ENCODE measurements at places on chromosomes 12 and 14.

GRCh38 chr14:32027255-32027939 is 49.7 kb upstream of the ARHGAP5 start:
- DNase-seq = no peak

DNA sequence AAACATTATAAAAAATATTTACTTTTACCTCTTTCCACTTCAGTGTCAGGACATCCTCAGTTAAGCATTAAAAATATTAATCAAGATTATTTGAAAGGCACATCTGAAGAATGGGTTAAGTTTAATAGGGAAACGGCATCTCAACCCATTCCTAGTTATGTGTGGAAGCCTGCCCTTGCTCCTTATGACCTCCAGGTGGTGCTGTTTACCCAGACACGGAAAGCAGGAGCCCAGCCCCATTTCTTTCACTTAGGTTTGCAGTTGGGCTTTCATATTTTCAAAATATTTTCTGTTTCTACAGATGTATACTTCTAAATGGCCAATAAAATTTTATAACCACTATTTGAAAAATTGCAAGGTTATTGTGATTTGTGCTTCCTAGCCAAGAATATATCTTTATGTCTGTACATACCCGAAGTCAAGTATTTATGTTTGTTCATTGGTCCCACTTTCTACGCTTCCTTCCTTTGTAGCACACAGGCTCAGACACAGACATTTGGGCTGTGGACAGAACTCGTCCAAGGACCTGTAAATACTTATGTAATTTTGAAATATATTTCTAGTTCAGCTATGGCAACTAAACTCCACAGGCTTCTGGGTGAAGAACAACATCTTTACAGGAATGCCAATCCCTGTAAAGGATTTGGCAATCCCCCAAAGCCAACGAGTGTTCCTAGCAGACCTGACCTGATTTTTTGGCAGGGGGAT is 247.1 kb downstream of the AKAP6 start:
- DNase-seq = no peak

DNA sequence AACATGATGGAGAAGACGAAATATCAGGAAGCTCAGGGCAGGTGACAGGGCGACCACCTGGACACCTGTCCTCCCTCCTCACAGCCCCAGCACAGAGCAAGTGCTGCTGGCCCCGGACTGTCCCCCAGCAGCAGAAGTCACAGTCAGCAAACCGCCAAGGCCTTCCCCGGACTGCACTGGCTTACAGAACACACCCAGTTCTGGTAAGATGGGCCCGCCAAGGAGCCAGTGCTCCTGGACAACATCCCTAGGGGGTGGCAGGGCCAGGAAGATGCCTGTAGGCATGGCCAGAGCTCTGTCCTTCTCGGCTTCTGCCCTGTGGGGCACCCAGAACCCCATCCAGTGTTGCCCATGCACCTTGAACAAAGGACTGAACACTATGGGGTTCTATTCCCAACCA is 77.9 kb downstream of the BCL11B start:
- DNase-seq = no peak

DNA sequence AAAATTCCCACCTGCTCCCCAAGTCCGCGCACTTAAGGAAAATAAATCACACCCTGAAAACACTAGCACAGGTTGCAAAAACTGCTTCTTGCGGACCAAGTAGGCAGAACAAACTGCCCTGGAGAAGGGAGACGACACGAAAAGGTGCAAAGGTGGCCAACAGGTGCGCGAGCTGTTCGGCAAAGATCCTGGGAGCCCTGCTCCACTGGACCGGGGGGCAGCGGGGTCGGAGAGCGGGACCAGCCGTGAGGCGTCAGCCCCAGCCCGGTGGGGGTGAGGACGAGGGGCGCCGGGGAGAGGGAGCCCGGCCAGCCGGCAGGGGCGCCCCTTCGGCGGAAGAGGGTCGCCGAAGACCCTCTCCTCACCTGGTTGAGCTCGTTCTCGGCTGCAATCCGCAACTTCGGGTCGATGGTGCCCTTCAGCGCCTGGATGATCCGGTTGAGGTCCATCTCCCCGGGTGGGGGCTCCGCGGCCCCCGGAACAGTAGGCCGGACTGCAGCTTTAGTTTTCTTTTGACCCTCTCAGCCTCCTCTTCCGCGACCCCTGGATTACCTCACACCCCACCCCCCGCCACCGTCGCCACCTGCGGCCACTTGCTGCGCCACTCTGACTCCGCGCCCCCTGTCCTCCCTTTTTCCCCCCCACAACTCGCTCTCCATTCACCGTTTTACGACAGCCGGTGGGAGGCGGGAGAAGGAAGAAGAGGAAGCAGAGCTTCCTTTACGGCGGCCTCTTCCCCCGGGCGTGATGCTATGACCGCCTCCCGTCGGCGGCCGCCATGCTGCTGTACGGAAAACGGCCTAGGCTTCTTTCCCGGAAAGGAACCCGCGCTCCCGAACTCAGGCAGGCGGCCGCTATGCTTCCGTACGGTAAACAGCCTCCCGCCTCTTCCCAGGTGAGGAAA is at the start of gene IPO8:
Gene IPO8, minus strand, starts transcription at position 671 of the 904 bp plus-strand sequence. Its CDS starts 222 bp downstream, at position 449.
- peak; percentile 94 for DNase-seq

- DNase-seq = no peak
These were observed 29.1 kb downstream of the NGB start for GRCh38 chr14:77241955-77242354.

GRCh38 chr14:67734675-67735074 is 33.0 kb downstream of the RDH12 start:
- no peak for DNase-seq

GRCh38 chr12:13278249-13278787 is 81.8 kb downstream of the EMP1 start:
- peak; percentile 58 for DNase-seq

DNA sequence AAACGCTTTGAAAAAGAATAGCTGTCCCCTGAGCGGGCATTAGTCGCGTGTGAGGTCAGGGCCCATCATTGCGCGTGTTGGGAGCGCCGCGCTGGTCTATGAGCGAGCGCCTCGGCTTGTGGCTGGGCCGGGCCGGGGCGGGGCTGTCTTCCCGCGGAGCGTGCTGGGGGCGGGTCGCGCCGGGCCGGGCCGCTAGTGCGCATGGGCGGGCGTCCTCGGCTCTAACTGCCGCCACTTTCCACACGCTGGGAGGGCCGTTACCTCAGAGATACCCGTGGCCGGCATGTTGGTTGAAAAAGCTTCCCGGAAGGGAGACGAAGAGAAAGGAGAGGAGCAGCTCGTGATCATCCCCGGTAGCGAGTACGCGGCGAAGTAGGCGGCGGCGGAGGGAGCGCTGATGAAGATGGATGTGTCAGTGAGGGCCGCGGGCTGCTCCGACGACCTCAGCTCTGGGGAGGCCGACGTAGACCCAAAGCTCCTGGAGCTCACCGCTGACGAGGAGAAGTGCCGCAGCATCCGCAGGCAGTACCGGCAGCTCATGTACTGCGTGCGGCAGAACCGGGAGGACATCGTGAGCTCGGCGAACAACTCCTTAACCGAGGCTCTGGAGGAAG is at the start of gene EID3:
Gene EID3, plus strand, starts transcription at position 202 of the 614 bp plus-strand sequence. Its CDS starts 196 bp downstream, at position 398.
- peak; percentile 46 for DNase-seq

DNA sequence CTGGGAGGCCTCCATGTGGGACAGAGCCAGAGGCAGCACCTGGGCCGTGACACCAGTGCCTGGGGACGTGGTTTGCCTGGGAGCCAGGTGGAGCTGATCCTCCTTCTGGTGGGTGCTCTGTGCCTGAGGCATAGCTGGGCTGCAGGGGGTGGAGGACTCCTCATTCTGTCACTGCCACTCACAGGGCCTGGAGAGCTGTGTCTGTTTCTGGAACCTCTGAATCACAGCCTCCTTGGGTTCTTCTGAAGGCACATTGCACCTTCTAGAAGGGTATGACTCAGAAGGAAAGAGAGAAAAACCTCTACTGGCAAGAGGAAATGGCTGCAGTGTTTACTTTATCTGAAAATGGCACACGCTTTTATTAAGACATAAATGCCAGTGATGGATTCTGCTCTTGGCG is 659.8 kb downstream of the VRK1 start:
- DNase-seq = no peak

DNA sequence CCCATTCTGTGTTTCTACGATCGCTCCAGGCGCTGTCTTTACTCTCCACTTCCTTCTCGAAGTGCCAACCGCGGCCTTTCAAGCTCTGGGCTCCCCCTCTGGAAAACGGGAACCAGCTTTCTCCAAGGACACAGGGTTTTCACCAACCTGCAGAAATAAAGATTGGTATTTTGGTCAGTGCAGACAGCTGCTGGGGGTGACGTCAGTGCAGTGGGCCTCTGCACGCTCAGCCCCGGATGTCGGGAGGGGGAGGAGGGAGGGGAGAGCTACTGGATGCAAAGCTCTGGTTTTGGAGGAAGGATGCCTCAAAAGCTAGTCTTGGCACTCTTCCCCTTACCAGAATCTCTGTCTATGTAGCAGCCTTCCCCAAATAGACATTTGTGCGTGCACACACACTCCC is 19.9 kb downstream of the HRK start:
- DNase-seq = no peak

DNA sequence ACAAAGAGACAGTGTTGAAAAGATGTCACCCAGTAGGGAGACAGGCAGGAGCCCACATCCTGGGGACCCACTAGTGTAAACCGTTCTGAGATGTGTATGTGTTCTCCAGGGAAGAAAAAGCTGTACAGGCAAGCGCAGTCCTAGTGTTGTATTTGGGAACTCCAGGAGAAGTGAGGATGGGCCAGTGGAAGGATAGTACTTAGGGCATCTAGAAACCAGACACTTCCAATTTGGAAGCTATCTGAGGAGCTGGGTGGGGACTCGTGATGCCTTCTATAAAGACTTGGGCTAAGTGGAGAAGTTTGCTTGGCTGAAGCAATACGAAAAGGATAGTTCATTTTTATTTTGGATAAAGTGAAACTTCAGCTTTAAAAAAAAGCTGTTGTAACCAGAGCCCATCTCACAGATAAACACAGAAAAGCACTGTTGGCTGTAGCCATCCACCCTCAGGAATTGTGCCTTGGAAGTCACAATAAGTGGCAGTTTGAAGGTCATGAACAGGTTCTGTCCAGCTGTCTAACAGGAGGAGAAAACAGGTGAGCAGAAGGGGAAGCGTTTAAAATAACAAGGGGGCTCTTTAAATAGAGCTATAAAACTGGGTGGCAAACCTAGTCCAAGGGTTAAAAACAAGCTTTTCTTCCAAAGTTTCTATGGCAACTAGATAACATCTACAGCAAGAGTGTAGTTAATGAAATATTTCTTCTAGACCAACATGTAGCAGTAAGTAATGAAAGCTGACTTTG is 108.0 kb upstream of the ARHGAP5 start:
- no peak for DNase-seq

Measured in 8988T (cell line).